ENCODE measurements at places on chromosomes 2 and 18.
A peak's percentile ranks its signal among the peaks of the same experiment; 100 is the strongest.

DNA sequence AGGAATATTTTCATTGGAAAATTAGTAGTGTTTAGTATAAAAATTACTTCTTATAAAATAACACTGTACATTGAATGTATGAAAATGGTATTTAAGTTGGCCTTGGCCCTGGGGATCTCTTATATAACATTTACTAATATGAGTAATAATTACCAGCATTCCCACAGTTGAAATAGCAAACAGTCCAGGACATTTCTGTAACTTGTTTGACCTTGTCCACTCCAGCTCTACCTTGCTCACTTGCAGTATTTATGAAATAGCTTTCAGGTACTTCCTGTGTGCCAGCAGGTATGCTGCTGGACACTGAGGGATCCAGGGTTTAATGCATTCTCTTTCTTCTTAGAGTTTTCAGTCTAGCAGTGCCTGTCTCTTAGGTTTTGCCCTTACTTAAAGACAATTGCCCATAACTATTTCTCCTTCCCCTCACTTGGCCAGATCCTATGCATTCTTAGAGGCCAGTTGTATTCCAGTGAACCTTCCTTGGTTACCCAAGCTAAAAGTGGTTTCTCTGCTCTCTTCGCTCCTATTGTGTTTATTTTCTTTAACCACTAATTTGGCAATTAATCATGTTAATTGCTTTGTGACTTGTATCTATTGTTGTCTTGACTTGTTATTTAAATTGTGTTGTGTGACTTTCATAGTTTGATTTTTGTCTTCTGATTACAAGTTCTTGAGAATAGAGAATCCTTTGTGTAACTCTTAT is 25.9 kb downstream of the BABAM2 start:
- DNase-seq = no peak

DNA sequence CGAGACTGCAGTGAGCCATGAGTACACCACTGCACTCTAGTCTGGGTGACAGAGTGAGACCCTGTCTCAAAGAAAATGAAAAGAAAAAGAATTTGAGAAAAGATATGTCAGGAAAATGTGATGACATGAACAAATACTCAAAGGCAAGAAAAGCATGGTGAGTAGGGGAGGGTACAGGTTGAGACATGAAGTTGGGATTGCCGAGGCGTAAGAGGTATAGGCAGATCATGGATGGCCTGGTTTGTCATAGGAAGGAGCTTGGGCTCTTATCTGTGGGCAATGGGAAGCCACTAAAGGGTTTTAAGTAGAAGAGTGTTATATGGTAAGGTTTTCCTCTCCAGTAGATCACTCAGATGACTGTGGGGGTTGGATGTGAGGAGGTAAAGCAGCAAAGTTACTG is 32.3 kb downstream of the SPAST start:
- DNase-seq = no peak

DNA sequence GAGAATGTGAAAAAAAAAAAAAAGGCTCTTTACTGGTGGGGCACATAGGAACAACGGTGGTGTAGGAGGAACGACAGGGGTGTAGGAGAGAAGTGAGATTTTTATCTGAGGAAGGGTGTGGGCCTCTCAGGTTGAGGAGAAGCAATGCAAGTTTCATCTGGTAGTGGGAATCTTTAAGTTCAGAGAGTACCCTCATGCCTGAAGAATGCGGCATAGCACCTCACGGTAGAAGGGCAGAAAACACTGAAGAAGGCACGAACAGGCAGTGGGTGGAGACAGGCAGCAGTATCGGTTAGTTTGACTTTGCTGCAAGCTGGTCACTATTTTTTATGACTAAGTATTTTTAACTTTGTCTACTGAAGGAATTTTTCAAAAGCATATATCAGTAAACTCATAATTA is 52.2 kb upstream of the TSPYL6 start:
- DNase-seq = no peak

GRCh38 chr2:117832905-117833613 is 18.6 kb downstream of the DDX18 start:
- DNase-seq = no peak

- DNase-seq = no peak
Observed at GRCh38 chr2:151833984-151834383, 5.8 kb upstream of the ARL5A start.

DNA sequence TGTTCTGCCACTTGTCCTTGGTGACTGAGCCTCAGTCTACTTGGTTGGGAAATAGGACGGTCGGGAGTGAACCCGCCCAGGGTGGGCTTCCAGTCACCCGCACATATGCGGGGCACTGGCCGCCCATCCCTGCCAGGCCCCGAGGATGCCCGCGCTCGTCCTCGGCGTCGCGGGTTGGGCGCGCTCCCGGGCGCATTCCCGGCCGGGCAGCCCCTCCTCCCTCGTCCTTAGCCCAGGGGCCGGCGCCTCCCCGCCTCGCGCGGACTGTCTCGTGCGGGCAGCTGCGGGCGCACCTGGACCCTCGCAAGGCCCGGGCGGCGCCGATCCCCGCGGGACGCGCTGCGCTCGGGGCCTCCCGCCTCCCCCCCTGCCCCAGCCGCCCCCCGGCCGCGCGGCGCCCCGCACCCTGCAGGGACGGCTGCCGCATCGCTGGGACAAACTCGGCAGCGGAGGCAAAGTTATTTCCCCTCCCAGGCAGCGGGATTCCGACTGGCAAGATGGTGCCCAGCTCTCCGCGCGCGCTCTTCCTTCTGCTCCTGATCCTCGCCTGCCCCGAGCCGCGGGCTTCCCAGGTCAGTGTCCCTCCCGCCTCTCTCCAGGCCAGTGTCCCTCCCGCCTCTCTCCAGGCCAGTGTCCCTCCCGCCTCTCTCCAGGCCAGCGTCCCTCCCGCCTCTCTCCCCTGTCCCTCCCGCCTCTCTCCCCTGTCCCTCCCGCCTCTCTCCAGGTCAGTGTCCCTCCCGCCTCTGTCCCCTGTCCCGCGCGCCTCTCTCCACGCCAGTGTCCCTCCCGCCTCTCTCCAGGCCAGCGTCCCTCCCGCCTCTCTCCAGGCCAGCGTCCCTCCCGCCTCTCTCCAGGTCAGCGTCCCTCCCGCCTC is at the start of gene FBLN7:
Gene FBLN7 (plus strand): TSS at position 227 of the 874 bp plus-strand sequence. CDS start 271 bp downstream, at position 498.
- peak; percentile 45 for DNase-seq

- DNase-seq = no peak
Observed at GRCh38 chr18:34357944-34358580, 133.3 kb upstream of the NOL4 start.

DNA sequence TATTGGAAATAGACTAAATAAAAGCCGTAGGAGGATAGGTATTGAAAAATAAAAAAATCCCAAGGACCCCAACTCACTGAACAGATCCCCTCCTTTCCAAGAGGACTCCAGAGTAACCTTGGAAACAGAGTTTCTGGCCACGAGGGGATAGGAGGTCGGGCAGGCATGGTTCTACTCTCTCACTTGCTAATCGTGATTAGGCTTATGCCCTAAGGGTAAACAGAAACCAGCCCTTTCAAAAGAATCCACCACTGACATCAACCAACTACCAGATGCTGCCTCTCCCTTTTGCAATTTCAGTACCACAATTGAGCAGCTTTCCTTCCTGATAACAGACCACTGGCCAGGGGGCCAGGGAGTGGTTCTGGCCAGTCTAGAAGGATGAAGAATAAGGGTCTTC is 477.8 kb downstream of the EIPR1 start:
- no peak for DNase-seq

DNA sequence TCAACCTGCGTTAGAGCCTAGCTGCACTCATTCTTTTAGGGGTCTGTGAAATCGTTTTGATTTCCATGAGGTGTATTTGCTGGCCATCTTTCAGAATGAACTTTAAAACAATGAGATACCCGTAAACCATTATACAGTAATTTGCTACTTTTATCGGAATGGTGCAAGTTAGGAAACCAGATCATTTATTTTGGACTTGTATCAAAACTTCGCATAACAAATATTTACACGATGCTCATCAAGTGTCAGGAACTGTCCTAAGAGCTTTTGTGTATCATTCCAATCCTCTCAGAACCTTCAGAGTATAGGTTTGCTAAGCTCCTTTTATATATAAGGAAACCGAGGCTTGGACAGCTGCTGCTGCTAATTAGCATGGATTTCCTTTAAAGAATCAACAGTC is 22.4 kb upstream of the SLC1A4 start:
- DNase-seq = no peak

DNA sequence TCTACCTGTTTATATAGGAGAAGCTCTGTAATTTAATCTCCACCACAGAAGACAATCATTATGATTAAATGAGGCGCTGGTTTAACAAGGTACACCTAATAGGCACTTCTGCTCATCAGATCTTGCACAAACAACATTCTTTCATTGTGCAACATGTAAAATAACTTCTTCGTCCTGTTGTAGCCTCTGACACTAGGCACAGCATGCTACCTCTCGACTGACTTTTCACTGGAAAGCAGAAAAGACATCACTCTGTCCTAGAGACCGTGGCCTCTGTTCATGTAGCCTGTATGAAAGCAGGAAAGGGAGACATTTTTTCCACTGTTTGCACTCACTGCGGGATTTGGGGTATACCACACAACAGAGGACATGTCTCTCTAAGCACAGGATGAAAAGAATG is 316.5 kb downstream of the IRS1 start:
- no peak for DNase-seq

GRCh38 chr2:137607722-137608318 is 356.5 kb upstream of the HNMT start:
- DNase-seq = no peak

GRCh38 chr18:26868968-26869586 is 3.6 kb upstream of the AQP4 start:
- no peak for DNase-seq

- no peak for DNase-seq
Observed at GRCh38 chr2:40445467-40445866, 6.4 kb downstream of the SLC8A1 start.

DNA sequence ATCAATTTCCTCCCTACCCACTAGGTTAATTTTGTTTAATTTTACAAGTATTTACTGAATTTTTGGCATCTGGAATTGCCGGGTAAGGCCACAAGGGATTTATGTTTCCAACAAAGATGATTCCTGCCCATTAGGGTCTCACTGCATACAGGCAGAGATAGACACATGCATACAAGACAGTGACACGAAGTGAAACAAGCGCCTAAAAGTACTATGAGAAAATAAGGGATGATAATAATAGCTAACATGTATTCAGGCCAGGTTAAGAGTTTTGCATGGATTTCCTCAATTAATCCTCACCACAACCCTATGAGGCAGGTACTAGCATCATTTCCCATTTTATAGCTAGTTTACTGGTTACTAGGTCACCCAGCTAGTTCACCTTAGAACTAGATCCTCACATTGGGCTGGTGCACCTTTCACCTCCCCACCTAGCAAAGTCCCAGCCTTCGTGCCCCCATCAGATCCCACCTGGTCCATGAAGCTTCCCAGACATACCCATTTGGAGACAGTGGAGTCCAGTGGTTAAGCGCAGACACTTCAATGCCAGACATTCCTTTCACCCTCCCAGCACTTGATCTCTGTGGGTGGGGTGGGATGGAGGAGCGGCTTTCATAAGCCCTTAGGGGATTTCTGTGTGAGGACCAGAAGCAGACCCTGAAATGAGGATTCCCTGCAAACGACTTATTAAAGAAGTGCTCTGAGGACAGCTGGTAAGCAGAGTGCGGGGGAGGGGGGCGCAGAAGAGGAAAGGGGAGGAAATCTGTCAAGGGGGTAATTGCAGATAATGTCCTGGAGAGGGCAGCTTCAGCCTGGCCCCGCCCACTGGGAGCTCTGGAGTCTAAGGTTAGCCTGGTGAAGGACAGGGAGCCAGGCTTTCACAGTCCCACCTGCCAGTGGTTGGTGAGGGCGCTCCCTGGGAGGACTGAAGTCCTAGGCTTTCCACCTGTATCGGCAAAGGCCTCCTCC is 5.8 kb upstream of the DGUOK start:
- DNase-seq = no peak

DNA sequence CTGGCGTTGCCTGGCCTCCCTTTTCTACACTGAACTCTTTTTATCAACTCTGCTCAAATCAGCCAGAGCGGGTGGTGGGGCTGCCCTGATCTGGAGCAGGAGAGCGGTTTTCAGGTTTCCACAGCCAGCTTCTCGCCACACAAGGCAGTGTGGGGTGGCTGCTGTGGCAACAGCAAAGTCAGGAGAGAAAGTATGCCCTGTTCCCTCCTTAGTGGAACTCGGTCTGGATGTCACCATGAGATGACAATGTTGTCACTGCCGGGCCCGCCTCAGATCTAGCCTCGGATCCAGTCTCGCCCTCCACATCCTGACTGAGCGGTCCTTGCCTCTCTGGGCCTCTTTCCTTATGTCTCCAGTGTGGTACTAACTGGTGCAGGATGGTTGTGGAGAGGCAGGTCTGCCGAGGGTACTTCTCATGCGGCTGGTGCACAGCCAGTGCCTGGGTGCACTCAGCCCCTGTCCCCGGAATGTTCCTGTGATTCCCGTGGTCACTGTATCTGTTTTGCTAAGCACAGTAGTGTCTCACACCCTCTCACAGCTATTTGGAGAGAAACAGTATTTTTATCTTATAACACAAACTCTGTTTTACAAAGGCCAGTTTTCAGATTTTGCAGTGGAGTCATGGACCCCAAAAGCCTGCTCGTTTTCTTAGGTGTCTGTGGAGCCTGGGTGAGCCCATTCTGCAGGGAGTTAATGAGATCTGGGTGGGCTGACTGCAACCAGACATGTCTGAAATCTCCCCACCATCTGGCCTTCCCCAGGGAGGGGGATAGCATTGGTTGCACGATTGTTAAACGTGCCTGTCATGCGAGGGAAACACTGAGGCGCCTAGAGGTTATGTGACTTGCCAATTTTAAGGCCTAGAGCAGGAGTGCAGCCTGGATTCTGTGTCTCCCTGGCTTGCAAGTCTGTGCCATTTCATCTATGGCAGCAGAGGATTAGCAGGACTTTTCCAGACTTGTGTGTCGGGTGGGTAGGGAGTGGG is 261.1 kb upstream of the AGAP1 start:
- DNase-seq = no peak

DNA sequence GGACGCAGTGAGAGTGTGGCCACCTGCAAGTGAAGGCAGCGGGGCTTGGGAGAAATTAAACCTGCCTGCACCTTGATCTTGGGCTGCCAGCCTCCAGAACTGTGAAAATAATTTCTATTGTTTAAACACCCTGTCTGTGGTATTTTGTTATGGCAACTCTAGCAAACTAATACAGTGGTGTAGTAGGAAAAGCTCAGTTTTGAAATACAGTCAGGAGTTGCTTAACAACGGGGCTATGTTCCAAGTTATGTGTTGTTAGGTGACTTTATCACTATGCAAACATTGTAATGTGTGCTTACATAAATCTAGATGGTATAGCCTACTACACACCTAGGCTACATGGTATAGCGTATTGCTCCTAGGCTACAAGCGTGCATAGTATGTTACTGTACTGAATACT is 93.4 kb upstream of the FN1 start:
- DNase-seq = no peak
